Globus pallidus (tissue), 1 donor: ENCODE measurements at places on chromosomes 16 and 17.

DNA sequence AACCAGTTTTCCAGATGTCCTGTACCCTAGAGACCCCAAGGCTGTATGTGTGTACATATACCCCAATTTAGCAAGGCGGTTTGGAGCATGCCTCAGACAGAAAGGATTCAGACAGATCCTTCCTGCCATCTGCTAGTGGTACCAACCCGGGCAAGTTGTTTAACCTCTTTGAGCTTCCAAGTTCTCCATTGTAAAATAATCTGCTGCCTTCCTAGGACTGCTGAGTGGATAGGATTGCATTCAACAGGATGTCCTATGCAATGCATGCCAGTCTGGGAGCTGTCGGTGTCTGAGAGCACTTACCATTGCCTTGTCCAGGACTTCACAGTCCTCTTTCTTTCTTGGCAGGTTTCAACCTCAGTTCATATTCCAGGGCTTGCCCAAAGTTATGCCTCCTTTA is 1.9 kb downstream of the CDH13 start:
- DNase-seq = no peak

DNA sequence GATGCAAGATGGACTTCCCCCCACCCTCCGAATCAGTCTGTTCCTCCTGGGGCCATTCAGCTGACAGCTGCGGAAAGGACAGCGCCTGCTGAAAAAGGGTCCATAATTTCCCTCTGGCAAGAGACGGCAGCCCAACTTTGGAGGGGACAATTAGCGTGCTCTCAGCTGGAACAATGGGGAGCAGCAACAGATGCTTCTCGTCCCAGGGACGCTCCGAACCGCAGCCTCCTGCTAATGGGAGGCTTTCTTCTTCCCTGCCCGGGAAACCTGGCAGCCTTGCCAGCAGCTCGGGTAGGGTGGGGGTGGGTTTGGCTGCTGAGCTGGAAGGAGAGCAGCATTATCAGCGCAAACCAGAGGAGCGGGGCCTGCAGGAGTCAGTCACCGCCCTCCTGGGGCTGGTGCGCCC is 500.0 kb upstream of the SALL1 start:
- peak; percentile 31 for DNase-seq

GRCh38 chr16:85520853-85521521 is 92.1 kb upstream of the GSE1 start:
- DNase-seq = no peak

GRCh38 chr16:10616756-10617640 is 36.6 kb upstream of the EMP2 start:
- DNase-seq = peak; percentile 15

GRCh38 chr16:51343411-51343810 is 192.3 kb upstream of the SALL1 start:
- DNase-seq = no peak

- DNase-seq = no peak
Observed at GRCh38 chr16:50679266-50679665, 1.8 kb downstream of the SNX20 start.

DNA sequence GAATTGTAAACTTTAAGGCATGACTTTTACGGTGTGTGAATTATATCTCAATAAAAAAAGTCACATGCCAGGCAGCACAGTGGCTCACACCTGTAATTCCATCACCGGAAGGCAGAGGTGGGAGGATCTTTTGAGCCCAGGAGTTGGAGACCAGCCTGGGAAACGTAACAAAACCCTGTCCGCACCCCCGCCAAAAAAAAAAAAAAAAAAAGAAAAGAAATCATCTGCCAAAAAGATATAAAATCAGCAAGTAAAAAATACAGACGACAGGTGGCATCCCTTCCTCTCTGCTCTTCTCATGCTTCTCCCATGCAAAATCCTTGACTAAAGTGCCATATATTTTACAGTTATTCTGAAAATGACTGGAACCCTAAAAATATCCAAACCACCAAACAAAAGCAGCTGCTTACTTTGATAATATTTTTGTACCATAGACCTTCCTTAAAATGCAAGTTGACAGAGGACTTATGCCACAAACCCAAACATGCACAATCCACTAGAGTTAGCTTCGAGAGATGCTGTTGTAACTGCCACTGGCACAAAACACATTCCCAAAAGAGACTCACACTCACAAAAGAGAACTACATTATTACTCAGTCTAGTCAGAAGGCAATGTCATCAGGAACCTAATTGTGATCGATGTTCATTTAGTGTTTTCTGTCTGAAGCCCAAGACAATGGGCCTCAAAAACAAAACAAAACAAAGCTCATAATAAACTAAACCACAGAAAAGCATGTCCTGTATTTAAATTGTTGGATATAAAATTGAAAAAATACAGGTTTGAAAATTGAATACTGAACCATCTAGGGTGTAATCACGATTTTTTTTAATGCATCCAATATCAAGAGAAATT is 2.4 kb downstream of the CRLF3 start:
- DNase-seq = no peak

- DNase-seq = peak; percentile 28
Observed at GRCh38 chr17:2511138-2511461, 588 bp downstream of the METTL16 start.

DNA sequence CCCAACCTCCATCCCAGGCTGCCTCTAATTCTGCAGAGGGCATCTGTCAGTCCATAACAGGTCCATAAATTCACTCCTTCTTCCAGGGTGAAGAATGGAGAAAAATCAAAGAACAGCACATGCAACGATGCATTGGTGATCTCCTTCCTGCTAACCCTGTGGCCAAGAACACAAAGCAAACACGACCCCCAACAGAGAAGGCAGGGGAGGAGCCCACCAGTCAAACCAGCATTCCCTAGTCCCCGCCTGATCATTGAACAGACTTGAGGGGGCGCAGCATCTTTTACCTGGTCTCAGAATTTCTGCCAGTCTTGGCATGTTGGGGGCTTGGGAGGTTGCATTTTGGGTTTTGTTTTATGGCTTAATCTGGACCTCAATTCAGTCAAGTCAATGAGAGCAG is 476.0 kb downstream of the SLC39A11 start:
- no peak for DNase-seq

- DNase-seq = peak; percentile 23
Observed at GRCh38 chr17:68011199-68011665, 15.0 kb upstream of the C17orf58 start.

DNA sequence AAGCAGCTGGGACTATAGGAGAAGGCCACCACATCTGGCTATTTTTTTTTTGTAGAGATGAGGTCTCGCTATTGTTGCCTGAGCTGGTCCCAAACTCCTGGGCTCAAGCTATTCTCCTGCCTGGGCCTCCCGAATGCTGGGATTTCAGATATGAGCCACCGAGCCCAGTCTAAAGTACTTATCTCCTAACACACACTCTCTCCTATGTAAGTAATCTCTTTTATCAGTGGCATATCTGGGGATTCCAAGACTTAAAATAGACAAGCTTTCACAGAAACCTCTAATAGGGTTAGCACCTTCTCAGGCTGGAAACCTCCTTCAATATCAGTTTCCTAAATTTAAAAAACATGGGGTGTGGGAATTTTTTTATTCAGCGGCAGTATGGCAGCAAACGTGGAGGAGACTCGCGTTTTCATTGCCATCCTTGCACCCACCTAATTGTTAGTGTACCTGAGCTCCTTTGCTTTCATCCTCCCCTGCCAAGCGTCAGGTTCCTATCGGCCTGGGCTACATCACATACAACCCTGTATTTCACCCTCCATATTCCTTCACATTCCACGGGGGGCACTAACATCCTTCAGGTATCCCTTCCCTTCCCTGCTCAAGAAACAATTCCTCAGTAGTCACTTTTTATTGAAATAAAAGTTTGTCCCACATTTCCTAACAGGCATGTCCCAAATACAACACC is 1.1 kb downstream of the EZH1 start:
- no peak for DNase-seq

DNA sequence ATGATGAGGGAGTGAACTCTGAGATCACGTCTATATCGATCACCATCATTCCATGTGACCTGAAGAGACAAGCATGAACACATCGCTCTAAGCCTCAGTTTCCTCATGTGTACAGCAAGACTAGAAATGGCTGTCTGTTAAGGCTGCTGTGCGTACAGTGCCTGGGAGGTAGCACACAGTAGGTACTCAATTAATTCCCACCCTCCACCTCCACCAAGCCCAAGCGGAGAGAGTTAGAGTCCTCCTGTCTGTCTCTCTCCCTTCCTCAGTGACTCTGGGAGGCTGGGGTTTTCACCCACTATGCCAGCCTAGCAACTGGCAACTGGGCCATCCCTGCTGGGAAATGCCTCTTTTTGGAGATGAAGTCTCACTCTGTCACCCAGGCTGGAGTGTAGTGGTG is 318.3 kb upstream of the CCL2 start:
- no peak for DNase-seq

- no peak for DNase-seq
Observed at GRCh38 chr17:57855391-57856035, 5.7 kb upstream of the MRPS23 start.

GRCh38 chr16:57997528-57998265 is 2.8 kb downstream of the ZNF319 start:
- DNase-seq = no peak

DNA sequence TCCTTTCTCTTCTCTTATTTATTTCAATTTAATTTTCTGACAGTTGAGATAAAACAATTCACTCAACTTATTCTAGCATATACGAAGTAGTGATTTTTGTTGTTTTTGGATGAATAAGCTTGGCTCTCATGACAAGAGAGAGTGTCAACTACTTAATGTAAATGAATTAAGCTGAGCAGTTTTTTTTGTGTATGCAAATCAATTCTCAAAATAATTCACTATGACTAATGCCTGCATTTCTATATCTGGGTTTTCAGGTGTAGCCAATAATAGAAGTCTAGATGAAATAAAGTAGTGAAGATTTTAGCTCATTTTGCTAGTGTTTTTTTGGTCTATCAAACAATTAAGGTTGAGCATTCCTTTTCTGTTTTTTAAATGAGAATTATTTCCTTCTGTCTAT is 1354.0 kb downstream of the CDH8 start:
- DNase-seq = no peak
